ENCODE measurements at places on chromosomes 5 and 9.

GRCh38 chr5:54306893-54307292, 3.5 kb downstream of the ARL15 start:
- DNase-seq: no peak

DNA sequence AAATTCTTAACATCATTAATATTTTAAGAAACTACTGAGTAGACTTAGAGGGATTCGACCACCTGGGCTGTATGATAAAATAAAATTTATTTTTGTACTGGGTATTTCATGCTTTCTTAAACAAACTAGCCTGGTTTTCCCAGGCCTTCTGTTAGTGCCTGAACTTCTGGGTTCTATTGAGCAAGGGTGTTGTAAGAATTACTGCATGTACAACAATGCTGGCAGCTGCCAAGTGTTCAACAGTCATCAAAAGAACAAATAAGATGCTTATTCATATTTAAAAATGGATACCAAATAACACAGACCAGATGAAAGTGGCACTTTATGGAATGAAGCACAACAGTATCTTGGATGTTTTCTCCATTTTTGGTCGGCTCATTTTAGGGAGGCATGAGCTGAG, 123.2 kb upstream of the FBXL7 start:
- DNase-seq: no peak

DNA sequence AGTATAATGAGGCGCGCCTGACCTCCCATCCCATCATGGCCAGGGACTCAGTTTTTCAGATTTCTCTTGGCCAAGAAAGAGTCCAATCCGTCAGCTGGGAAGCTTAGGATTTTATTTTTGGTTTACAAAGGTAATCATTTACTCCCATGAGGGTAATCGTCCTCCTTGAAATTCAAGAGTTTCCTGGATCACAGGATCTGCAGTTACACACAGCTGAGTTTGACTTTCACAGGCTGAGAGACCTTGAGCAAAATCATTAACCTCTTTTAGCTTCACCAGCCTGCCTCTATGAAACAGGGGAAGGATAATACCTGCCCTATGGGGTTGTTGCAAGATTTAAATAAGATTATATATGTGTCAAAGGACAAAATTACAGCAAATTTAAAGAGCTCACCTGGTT, 15.4 kb upstream of the AK3 start:
- no peak for DNase-seq

DNA sequence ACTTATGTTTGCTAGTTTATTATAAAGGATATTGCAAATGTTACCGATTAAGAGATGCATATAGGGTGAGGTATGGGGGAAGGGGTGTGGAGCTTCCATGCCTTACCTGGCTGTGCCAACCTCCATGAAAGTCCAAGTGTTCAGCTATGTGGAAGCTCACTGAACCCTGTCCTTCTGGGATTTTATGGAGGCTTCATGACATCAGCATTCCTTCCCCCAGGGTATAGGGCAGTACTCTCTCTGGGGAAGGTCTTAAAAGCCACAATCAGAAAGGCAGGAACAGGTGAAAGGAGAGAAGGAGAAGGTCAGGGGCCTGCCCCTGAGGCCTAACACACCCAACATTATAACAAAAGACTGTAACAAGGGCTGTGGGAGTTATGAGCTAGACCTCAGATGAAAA, 592.6 kb downstream of the PDE4D start:
- DNase-seq: no peak

- no peak for DNase-seq
Measured at GRCh38 chr5:32278406-32278805, 34.3 kb downstream of the MTMR12 start.
